ENCODE measurements at places on chromosomes 2 and 18.
A peak's percentile ranks its signal among the peaks of the same experiment; 100 is the strongest.

- DNase-seq: no peak
These were observed 16.5 kb downstream of the HS6ST1 start for GRCh38 chr2:128302011-128302743.

- DNase-seq: no peak
These were observed 75.5 kb downstream of the ASB1 start for GRCh38 chr2:238502088-238502810.

DNA sequence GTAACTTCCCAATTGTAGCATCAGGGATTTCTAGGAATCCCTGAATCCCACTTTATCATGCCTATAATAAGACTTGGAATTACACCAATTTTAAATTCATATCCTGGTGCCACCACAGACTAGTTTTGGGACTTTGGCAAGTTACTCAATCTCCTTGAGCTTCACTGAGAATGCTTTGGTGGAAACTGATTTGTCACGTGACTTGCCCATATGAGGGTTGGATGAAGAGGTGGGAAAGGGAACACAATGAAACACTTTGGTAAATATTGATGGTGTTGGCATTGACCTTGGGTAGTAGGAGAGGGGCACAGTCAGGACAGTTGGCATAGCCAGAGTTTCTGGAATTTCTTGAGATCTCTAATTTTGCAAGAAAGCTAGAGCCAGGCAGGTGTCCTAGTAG lies 452.2 kb downstream of the SLC4A3 start:
- DNase-seq: no peak

GRCh38 chr18:75249672-75250470 lies 39.3 kb downstream of the TSHZ1 start:
- peak; percentile 47 for DNase-seq

- DNase-seq: no peak
These were observed 2.7 kb upstream of the FECH start for GRCh38 chr18:57589161-57589560.

DNA sequence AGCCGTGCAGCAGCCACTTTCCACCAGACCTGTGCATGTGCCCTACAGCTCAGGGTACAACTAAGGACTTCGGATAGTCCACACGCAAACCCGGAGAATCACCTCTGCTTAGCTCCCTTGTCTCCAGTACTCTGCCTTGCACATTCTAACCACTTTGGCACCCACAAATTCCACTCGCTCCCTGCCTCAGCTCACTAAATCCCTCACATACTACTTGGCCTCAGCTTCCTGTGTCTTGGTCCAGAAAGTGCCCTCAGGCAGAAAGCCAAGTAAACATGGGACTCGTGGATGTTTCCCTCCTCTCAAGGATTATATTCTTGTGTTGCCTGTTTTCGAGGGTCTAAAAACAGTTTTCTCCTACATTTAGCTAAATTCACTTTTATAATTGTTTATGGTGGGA lies 157.8 kb upstream of the DAPL1 start:
- DNase-seq: no peak

GRCh38 chr2:148968301-148968700 lies 70.2 kb upstream of the LYPD6B start:
- no peak for DNase-seq

DNA sequence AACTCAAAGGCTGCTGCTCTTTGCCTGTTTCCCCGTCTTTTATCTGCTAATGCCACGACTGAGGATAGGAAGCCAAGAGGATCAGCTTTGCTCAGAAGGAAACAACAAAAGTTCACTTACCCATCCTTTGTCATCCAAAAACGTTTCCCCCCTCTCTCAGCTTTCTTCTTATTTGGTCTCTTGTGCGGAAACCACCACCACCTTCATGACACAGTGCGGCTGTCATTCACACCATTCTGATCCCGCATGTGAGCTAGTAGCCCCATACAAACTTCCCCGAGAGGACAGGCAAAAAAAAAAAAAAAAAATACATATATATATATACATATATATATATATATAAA lies 656 bp downstream of the LRRTM4 start:
- DNase-seq: peak; percentile 4

GRCh38 chr2:109454765-109455394 lies 158.9 kb downstream of the SEPTIN10 start:
- no peak for DNase-seq

GRCh38 chr18:69882965-69883668 lies 64.6 kb downstream of the CD226 start:
- no peak for DNase-seq

- DNase-seq: no peak
These were observed 214.4 kb upstream of the EPC2 start for GRCh38 chr2:148430101-148430500.

DNA sequence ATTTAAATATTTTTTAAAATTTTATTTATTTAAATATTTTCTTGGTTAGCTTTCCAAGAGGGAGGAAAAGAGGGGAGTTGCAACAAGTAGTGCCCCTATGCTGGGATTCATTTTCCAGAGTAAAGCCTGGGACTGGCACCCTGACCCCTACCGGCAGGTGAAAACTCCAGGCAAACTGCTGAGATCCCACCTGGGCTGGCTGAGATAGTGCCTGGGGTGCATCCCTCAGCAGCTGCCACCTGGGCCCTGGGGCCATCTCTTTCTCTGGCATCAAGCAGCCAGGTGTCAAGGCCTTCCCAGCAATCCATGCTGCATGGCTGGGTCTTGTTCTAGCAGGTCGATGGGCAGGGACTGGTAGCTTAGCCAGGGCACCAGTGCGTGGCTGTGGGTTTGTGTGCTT lies 6.6 kb downstream of the SIX2 start:
- DNase-seq: no peak

DNA sequence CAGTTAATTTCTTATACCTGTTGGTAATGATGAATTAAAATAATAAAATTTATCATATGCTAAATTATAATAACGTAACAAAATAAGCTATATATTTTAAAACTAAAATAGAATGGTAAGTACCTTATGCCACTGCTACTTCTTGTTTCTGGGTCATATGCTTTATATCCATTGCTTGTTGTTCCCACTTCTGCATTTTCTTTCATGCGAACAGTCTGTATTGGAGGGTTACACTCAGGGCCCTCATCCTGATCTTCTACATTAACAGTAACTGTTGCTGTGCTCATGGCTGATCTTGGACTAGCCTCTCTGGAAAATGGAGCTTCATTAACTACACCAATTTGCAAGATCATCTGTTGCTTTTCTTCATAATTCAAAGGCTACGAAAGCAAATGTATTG lies 22.2 kb downstream of the DSC2 start:
- DNase-seq: no peak

DNA sequence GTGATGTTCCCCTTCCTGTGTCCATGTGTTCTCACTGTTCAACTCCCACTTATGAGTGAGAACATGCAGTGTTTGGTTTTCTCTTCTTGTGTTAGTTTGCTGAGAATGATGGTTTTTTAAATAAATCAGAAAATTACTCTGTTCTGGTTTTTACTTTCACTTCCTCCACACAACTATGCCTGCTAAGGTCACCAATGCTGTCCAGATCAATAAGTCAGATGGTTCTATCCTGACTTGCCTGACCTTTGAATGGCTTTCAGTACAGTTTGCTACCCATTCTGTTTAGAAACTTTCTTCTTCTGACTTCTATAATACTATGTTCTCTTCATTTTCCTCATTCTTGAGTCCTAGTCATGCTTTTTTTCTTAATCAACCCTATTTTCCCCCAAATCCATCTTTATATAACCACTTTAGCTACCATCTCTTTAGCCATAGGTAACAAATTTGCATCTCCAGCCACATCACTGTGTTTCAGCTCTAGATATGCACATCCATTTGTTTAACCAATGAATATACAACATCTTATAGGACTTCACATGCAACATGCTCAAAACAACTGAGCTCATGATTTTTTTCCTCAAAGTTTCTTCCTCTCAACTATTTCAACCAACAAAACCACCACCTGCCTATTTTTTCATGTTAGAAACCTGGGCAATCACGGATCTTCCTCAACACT lies 58.8 kb upstream of the SLC38A11 start:
- no peak for DNase-seq

DNA sequence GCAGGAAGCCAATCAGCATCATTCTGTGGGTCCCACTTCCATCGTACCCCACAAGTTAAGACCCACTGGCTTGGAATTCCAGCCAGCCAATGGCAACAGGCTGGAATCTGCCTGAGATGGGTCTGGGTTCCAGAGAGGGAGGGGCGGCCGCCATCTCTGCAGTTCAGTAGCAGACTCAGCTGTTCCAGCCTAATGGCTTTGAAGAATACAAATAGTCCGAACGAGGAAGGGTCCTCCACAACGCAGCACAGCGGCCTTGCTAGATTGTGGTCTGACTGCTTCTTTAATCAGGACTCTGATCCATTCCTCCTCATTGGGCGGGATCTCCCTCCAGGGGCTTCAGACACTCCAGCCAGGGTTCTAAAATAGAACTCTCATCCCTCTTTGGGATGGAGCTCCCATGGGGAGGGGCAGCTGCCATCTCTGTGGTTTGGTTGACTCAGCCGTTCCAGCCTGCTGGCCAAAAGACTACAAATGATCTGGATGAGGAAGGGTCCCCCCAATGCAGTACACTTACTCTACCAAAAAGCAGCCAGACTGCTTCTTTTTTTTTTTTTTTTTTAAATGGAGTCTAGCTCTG lies 42.7 kb upstream of the PAIP2B start:
- DNase-seq: no peak

GRCh38 chr18:45275367-45276113 lies 339.7 kb upstream of the SLC14A2 start:
- peak; percentile 18 for DNase-seq

GRCh38 chr18:38923126-38923525 lies 1357.5 kb upstream of the CELF4 start:
- no peak for DNase-seq

DNA sequence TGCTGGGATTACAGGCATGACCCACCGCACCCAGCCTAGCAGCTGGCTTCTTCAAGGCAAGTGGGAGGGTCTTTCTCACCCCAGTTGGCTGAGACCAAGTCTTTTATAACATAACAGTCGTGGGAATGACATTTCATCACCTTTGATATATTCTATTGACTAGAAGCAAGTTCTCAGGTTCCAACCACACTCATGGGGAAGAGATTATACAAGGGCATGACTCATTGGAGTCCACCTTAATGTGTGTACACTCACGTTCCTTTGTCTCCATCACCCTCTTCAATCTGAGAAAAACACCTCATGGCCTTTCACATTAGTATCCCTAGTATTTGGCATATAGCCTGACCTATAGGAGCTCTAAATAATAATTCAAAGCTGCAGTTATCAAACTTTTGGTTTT lies 2.8 kb upstream of the BBS5 start:
- DNase-seq: no peak

GRCh38 chr2:143083636-143084035 lies 45.6 kb upstream of the ARHGAP15 start:
- no peak for DNase-seq

- DNase-seq: no peak
These were observed 287.7 kb downstream of the SRBD1 start for GRCh38 chr2:45323344-45323743.

DNA sequence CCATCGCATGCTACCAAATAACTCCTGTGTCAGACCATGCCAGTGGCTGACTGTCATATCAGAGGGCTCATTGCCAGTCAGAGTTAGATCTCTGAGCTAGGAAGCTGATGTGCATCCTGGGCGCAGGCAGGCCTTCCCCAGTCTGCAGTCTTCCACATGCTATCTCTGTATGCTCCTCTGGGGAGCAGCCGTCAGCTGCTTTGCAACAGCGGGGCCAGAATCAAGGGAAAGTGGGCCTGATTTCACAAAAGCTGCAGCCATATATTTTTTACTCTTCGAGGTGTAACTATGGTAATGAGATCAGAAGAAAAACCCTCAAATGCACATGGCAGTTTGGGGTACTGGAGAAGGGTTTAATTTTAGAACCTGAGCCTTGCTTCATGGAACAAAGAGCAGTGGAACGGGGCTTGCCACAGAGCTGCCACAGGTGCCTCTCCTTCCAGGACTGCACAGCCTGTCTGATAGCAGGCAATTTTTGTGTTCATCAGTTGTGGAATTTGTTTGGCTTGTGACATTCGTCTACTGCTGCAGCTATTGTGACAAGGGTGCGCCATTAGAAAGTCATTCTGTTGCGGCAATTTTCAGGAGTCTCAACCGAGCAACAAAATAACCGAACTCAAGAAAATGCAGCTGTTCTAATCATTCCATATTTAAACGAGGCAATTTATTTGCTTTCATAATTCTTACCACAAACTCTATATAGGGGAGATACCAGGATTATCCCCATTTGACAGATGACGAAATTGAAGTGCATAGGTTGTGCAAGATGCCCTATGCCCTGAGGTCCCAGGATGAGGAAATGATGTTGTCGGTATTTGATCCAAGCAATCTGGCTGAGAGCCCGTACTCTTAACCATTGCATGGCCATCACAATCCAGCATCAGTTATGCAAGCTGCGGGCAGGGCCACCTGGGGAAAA lies 109.6 kb upstream of the CYRIA start:
- DNase-seq: peak; percentile 28

GRCh38 chr18:77567205-77567604 lies 317.6 kb downstream of the GALR1 start:
- DNase-seq: no peak

DNA sequence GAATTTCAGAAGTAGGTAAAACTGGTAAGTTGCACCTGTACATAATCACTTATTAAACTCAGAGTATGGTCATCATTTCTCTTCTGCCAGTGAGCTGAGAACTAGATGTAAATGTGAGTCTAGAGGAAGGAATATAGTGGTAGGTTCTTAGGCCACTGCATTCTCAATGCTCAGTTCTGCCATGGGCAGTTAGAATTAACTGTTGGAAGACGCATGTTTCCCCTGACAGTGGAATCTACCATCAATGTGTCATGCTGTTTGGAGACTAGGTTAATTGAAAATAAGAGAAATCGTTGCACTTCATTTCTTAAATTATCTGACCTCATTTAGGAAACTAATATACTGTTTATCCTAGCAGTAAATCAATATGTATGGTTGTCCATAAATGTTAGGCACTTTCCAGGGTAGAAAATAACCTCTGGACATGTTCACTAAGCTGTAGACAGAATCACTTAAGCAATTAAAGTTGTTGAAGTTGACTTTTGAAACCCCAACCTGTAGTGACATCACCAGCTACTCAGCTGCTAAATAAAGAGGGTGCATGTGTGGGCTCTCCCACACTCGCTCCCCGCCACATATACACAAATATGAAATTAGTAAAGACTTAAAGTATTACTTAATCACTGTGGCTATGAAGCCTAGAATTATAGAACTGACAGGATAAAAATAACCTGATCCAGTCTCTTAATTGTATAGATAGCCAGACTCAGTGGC lies 91.5 kb upstream of the NOSTRIN start:
- no peak for DNase-seq

DNA sequence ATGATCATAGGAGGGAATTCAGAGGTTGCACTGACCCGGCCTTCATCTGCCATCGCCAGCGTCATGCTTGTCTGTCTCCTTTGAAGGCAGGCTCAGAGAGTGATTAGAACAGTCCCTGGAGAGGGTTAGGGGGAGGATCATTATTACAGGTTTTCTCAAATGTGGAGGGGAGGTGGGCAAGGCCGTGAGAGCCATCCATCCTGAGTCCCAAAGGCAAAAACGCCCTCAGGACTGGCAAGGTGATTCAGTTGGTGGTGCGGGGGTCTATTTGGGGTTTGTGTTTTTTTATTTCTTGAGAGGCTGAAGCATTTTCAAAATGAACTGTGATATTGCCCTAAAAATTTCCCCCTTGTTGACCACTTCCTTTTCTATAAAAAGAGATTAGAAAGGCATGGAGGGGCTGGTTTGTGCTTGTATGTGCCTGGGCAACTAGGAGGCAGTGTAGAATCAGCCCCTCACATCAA lies 39.3 kb upstream of the GYPC start:
- no peak for DNase-seq

- no peak for DNase-seq
These were observed 121.9 kb downstream of the LAMA3 start for GRCh38 chr18:23811176-23811575.

- DNase-seq: no peak
These were observed 300.5 kb downstream of the ALK start for GRCh38 chr2:29620890-29621289.

- no peak for DNase-seq
These were observed 23.3 kb downstream of the TRABD2A start for GRCh38 chr2:84857566-84857965.
